ENCODE measurements at places on chromosomes 4 and X. TPM values are rescaled to one million over a fixed set of nuclear protein-coding genes. Genes with fewer than 3 reads are reported as not detected.

Gene PPP2R2C
- 6.4 TPM for polyA plus RNA-seq

Gene FAM133A
- 0.02 TPM for polyA plus RNA-seq

Gene PDHA2
- polyA plus RNA-seq = not detected

GRCh38 chrX:7330556-7330955, 182.6 kb upstream of the PUDP start:
- H3K27ac ChIP-seq = no peak overlapping the region
- no peak overlapping the region for H3K4me3 ChIP-seq
- DNase-seq = no peak
- no peaks in the 10 kb centered on the region for H3K4me1 ChIP-seq
- H3K36me3 ChIP-seq = peaks cover 15% of the 10 kb centered on the region
- H3K27me3 ChIP-seq = no peaks in the 10 kb centered on the region

DNA sequence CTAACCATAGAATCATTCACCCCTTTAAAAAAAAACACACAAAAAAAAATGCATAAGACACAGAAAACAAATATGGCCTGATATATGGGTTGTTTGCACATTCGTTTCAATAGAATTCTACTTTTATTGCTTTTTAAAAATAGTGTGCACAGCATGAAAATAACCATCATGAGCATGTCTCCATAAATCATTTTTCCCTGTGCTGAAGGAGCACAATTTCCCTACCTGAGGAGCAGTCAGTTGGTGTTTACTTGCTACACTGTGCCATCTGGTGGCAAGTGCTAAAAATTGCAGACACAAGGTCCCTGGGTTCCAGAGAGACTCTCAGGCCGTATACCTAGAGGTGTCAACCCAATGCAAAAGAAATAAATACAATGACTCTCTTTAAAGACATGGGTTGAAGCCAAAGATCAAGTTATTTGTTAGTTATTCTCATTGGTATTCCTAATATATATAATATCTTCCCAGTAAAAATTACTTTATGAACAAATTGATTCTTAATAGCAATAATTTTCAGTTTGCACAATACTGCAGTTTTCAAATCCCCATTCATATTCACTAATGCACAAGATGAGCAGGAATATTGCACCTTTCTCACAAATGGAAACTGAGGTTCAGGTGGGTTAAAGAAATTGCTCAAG, 551.4 kb downstream of the IQCM start:
- H3K27me3 ChIP-seq = no peaks in the 10 kb centered on the region
- H3K36me3 ChIP-seq = no peaks in the 10 kb centered on the region
- no peak overlapping the region for H3K4me3 ChIP-seq
- no peak overlapping the region for H3K27ac ChIP-seq

All from thymus (tissue), 14 donors.